ENCODE measurements at places on chromosomes 4 and X.

GRCh38 chr4:77453911-77454310, 151.7 kb upstream of the CXCL13 start:
- DNase-seq = no peak

DNA sequence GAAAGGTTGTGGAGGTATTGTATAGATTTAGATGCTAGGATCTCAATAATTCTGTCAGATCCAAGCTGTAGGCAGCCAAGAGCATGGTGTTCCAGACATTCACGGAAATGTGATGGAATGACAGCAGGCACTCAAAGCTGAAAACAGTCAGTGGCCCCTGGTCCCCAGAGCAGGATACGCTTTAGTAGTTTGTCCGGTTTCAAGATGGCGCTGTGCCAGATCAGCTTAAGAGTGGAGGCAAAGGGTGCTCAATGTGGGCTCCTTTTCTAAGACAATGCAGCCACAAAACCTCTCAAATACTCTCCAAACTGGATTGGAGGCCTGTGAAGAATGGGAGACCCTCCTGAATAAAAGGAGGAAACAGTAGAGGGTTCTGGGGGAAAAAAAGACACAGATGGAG, 291.2 kb upstream of the HS3ST1 start:
- DNase-seq = no peak

DNA sequence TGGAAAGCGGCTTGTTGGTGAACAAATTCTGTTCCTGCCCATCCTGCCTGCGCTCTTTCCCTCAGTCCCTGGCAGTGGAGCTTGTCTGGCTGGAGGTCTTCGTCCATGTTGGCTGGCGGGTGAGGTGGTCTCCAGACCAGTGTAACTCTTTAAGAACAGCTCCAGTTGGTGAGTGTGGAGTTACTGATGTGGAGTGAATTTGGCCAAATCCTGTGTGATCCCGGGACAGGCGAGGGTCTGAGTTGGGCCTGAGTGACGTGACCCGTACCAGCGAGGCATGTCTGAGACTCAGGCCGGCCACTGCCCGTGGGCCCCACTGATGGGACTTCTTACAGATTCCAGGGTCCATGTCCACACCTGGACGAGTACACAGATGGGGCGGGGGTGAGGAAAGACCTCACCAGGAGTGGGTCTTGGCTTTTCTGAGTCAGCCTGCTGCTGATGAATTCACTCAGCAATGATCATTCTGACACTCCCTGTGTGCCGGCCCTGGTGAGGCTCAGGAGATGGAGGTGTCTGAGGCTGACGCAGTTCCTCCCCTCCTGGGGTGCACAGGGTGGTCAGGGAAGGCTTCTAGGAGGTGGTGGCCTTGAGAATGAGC, 45.5 kb downstream of the PSAPL1 start:
- DNase-seq = no peak

- peak; percentile 4 for DNase-seq
Observed at GRCh38 chrX:41561045-41561444, 113.9 kb downstream of the NYX start.

GRCh38 chr4:188444500-188444899, 305.3 kb downstream of the TRIML1 start:
- no peak for DNase-seq

DNA sequence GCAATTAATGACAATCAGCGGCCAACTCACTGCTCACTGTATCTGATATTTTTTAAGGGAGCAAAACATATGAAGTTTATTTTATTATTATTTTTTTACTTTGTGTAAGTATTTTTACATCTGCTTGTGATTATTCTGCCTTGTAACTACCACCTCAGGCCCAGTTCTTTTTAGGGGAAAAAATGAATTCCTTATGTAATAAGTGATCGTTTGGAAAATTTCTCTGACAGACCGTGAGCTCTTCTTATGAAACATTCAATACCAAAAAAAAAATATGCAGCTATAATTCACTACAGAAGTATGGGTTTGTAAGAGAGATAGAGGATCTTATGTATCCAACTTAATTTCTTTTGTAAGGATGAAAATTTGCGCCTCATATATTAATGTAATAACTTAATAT, 33.5 kb upstream of the STOX2 start:
- DNase-seq = no peak

GRCh38 chrX:18702362-18703195, 4.9 kb upstream of the PPEF1 start:
- no peak for DNase-seq

DNA sequence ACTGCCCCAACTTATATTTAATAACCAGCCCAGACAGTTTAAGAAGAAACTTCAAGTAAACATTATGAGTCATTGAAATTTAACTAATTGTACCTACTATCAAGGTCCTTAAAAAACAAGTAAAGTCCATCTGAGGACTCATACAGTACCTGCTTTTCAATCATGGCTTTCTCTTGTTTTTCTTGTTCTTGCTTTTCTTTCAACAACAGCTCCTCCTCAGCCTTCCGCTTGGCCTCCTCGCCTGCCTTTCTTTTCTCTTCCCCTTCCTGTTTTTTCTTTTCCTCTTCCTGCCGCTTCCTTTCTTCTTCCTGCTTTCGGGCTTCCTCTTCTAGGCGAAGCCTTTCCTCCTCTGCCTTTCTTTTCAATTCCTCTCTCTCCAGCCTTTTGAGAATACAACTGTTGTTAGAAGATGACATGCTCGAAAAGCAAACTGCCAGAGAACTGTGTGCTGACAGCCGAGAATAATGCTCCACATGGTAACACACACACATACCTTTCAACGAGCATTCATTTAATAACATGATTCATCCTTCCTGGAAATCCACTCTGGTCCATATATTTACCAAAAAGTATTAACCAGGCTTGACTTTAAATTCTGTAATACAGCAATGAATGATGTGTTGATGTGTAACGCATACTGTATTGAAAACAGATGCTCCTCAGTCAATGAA, 25.2 kb upstream of the BCLAF3 start:
- DNase-seq = no peak

DNA sequence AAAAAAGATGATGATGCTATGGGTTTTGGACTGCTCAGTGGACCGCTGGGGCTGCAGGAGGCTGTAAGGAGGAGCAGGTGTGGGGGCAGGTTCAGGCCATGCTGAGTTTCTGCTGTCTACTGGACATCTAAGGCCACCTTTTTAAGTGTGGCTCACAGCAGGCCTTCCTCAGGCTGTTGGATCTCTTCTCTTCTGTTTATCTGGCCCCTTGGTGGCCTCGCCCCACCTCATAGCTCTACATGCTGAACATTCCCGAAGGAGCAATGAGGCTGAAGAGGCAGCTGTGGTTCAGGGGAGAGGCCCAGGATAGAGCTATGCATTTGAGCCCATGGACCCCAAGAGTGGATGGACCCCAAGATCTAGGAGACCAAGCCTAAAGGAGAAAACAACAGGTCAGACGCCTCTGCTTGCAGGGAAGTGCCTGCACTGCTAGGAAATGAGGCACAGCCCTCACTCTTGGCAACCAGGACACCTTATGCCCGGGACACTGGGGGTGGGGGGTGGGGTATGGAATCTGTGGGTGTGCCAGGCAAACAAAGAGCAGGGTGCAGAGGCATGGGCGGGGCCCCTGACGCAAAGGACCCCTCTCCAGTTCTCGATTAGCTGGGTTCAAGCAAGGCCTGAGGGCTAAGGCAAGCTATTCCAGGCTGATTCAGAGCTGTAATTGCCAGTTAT, 168.9 kb downstream of the BCOR start:
- no peak for DNase-seq

GRCh38 chr4:35966566-35966965, 277.7 kb downstream of the ARAP2 start:
- DNase-seq = no peak

GRCh38 chr4:119261986-119262385, 49.5 kb downstream of the USP53 start:
- no peak for DNase-seq

GRCh38 chr4:27154706-27155105, 294.1 kb downstream of the STIM2 start:
- DNase-seq = no peak

DNA sequence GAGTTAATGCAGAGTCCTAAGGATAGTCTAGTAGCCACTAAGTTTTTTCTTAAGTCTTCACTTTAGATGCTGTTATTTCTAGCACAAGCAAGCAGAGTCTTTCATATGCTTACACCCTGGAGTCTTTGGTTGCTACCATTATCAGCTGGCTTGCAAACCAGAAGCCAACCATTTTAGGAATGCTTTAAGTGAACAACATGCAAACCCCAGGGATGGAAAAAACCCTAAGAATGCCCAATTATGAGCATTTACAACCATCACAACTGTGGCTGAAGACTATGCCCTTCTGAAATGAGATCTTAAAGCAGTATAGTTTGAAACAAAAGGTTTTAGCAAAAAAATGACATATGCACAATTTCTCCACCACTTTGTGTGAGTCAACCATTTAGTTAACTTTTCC, 6.6 kb downstream of the MID1IP1 start:
- no peak for DNase-seq

GRCh38 chr4:142354041-142354440, 492.1 kb downstream of the INPP4B start:
- no peak for DNase-seq

DNA sequence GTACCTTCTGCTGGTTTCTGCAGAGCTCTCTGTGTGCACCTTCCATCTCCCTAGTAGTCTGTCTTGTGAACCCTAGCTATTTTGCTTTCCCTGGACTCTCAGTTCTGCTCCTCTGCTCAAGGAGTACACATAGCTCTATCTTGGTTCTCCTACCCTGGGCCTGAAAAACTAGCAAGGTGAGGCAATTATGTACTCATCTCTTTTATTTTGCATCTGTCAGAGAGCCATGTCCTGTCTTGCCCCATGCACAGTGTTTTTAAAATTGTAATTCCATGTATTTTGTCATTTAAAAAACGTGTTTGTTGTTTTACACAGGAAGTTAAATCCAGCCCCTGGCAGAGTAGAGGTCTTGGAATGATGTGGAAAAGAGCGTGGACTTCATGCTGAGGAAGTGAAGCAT, 684.9 kb upstream of the CPEB2 start:
- no peak for DNase-seq

DNA sequence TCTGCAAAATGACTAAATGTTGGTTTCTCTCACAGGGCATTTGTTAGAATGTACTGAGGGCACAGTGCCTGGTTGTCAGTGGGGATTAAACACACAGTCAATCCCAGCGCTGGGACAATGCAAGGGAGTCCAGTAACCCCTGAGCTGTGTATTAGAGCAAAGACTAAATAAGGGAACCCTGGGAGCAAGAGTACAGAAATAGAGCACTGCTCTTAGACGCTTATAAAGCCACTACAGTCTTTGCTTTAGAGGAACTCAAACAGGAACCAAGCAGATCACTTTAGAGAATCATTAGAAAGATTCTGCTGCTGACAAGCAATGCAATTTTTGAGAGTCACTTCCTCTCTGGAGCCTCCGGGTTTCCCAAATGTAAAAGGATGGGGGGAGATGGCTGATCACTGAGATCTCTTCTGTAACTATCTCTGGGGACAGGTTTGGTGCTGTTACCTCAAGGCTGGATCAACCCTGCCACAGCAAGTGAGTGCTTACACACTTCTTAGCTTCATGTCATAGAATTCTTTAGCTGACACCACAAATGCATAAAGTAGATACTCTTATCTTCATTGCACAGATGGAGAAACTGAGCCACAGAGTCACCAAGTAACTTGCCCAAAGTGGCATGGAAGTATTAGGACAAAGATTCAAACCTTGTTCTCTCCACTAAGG, 137.8 kb upstream of the CPEB2 start:
- no peak for DNase-seq

DNA sequence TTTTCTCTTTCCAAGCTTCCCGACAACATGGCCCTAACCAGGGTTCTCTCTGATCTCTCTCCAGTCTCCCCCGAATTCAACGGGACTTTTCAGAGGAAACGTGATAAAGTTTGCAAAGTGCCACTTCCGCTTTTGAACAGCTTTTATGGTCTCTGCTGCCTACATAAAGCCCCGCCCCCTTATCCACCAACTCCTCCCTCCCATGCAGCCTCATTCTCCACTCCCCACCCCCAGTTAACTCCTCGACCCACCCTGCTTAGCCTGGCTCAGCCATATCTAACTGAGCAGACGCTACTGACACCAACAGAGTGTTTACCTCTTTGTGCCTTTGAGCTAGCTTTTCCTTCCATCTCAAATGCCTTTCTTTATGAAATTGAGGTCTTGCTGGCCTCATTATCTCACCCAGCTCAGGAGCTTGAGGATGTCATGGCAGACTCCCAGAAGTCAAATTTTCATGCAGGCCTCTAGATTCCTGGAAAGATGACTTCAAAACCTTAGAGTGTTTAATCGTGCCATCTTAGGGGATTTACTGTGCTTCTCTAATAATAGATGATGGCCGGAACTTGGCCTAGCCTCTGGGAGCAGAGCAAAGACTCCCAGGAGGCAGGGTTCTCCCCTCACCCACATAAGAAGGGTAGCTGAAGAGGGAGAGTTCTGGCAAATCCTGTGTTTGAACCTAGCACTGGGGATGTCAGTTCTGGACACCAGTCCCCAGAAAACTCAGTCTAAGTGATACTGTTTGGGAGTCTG, 606.0 kb downstream of the BCOR start:
- DNase-seq = no peak

- DNase-seq = no peak
Observed at GRCh38 chr4:110361921-110362320, 114.0 kb upstream of the ENPEP start.

DNA sequence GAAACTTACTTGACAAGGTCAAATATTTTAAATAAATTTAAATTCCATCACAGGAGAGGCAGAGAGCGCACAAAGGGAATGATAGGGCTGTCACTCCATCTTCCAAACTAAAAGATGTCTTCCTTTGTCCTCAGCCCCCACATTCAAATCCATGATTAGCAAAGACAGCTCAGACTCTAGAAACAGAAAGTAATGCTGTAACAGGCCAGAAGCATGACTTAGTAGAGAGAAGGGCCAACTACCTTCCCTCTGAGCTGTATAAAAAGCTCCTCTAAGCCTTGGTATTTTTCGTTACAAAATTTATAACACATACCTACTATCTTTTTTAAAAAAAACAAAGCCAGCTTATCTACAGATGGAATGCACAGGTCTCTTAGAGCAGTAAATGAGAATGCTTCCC, 207.4 kb downstream of the MAPK10 start:
- DNase-seq = no peak

GRCh38 chrX:150697641-150698040, 4.4 kb downstream of the MTMR1 start:
- DNase-seq = no peak

- no peak for DNase-seq
Observed at GRCh38 chr4:30716158-30716557, 4.0 kb upstream of the PCDH7 start.

GRCh38 chr4:86033171-86033570, 326.7 kb downstream of the MAPK10 start:
- DNase-seq = no peak

GRCh38 chrX:45850775-45851433, 650.2 kb upstream of the DIPK2B start:
- no peak for DNase-seq

Measured in GM12891 (cell line).